Anterior cingulate cortex (tissue), 58 donors: ENCODE measurements at places on chromosomes 7 and 10.

- DNase-seq: no peak
These were observed 1088.0 kb downstream of the SORCS1 start for GRCh38 chr10:106076496-106076895.

DNA sequence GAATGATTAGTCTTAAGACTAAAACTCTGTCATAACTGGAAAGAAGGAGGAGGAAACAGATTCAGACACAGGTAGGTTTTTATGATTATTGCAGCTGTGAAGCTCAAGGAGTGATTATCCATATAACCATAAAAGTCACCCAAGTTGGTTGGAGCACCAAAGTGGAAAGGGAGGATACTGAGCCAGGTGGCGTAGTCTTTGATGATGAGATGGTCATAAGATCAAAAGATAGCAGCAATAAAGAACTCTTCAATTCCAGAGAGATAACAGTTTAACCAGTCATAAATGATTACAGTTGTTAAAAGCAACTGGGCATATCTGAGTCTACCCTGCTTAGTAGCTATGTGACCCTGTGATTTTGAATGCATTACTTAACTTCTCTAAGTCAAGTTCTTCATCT, 8.4 kb downstream of the ABCB1 start:
- DNase-seq: no peak

- no peak for DNase-seq
These were observed 61.0 kb upstream of the AOAH start for GRCh38 chr7:36784991-36785940.

- no peak for DNase-seq
These were observed 50.8 kb upstream of the EGFR start for GRCh38 chr7:54968018-54968417.

- DNase-seq: no peak
These were observed 326.9 kb downstream of the PLXNA4 start for GRCh38 chr7:132249256-132249971.

DNA sequence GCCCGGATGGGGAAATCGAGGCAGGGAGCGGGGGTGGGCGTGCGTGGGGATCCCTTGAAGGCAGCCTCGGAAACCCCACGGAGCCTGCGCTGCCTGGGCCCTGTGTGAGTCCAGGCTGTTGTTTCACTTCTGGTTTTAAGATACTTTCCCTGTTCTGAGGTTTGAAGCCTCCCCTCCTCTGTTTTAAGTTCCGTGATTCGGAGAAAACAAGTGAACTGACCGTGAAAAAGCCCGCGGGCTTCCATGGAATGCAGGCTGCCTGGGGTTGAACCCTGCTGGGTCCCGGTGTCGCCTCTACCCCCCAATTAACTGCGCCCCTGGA, 401 bp downstream of the LRRC27 start:
- DNase-seq: no peak

DNA sequence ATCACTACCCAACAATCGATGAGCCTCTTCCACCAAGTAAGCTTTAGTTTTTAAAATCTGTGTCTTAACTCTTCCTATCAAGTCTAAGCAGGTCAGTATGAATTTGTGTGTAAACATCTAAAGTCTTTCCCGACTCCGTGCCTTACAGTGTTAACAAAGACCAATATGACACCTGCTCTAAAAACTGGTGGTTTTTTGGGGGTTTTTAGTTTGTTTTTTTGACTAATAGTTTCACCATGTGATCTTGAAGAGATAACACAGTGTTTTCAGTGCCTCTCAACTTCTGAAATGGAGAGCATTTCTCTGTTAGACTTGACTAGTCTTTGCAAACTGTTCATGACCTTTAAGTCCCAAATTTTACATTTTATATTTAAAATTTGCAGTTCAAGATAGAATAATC, 132.0 kb upstream of the STK17A start:
- DNase-seq: no peak

GRCh38 chr7:117322741-117323304, at the start of gene WNT2:
Gene WNT2, minus strand, starts transcription at chr7:117323058. Its CDS starts 69 bp downstream, at chr7:117322989.
- no peak for DNase-seq

- DNase-seq: no peak
These were observed 391.8 kb upstream of the MKI67 start for GRCh38 chr10:128518000-128518399.

- DNase-seq: no peak
These were observed 91.3 kb downstream of the PARD3 start for GRCh38 chr10:34723750-34724149.

GRCh38 chr10:2279711-2280110, 542.4 kb upstream of the ADARB2 start:
- DNase-seq: no peak

DNA sequence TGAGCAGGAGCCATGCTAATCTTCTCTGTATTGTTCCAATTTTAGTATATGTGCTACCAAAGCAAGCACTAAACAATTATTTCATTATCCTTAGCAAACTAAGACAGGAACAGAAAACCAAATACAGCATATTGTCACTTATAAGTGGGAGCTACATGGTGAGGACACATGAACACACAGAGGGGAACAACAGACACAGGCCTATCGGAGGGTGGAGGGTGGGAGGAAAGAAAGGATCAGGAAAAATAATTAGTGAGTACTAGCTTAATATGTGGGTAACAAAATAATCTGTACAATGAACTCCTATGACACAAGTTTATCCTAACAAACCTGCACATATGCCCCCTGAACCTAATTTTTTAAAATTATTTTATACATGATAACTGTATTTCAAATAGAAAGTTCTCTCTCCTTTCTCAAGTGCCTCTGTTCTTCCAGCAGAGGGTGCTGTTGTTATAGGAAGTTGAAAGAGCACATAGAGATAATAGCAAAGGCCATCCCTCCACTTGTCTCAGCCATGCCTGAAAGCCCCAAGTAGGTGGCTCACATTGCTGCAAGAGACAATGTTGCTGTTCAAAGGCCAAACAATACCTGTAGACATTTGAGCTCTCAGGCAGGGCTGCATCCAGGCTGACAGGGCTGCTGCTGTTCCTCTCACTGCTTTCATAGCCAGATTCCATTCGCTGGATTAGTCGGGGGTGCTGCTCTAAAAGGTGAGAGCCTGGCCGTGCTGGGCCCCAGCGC, 33.4 kb upstream of the PPP3CB start:
- DNase-seq: peak; percentile 65

DNA sequence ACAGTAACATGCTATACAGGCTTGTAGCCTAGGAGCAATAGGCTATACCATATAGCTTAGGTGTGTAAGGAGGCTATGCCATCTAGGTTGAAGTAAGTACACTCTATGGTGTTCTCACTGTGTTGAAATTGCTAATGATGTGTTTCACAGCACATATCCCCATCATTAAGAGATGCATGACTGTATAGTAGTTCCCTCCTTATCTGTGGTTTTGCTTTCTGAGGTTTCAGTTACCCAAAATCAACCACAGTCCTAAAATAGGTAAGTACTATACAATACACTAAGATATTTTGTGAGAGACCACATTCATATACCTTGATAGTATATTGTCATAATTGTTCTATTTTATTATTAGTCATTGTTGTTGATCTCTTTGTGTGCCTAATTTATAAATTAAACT, 12.7 kb downstream of the FZD1 start:
- DNase-seq: no peak

DNA sequence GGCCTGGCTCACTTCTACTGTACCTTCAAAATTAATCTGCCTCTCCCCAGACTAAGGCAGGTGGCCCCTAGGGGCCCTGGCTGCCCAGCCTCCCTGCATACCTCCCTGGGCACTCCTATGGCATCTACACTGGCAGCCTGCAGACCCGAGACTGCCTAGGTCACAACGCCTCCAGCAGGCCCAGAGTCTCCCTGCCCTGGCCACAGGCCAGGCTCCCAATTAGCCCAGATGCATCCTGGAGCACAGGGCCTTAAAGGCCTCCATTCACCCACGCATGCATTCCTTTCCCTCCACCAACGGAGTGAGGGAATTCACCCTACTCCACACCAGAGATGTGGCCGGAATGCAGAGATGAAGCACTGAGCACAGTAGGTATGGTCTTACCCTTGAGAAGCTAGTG, 1.9 kb downstream of the CHAT start:
- DNase-seq: no peak

DNA sequence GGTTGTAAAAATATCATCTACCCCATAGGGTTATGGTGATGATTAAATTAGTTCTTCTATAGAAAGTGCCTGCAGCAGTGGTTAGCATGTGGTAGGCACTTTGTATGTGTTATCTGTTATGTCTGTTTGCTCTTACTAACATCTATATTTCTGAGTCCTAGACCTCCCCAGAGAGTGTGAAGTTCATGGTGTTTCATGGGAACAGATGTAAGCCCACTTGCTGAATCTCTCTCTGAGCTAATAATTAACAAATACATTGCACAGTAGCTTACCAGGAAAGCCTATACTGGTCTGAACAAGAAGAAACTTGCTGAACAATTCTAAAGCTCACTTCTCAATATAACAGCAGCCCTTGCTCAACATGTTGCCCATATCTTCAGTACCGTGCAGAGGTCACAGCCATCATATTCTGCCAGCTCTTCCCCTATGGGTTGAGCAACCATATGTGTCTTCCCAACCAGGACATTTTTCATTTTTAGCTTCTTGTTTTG, 100.1 kb downstream of the NPSR1 start:
- no peak for DNase-seq

- DNase-seq: no peak
These were observed 16.1 kb downstream of the CALML3 start for GRCh38 chr10:5540891-5541290.

DNA sequence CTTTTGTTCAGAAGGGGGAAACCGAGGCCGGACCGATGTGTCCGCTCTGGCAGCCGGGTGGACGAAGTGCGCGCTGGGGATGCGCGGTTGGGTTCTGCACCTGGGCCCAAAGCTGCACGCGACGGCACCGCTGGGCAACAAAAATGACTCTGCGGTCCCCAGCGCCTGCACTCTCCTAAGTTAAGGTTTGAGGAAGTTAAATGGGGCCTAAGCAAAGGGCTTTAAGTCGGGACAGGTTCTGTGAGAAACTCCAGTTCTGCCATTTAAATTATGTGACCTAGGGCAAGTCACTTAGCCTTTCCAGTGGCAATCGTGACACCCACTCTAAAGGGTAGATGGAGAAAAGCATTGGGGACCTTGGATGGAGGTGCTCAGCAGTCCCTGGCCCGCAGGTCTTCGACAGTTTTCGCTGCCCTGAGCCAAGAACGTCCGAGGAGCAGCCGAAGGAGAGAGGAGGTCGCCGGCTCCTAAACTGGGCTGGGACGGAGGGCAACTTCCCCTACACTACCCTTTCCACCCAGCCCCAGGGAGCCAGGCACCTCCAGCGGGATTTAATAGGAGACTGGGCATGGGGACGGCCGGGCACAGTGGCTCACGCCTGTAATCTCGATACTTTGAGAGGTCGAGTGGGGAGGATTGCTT, 534 bp upstream of the ACBD5 start:
- DNase-seq: no peak

DNA sequence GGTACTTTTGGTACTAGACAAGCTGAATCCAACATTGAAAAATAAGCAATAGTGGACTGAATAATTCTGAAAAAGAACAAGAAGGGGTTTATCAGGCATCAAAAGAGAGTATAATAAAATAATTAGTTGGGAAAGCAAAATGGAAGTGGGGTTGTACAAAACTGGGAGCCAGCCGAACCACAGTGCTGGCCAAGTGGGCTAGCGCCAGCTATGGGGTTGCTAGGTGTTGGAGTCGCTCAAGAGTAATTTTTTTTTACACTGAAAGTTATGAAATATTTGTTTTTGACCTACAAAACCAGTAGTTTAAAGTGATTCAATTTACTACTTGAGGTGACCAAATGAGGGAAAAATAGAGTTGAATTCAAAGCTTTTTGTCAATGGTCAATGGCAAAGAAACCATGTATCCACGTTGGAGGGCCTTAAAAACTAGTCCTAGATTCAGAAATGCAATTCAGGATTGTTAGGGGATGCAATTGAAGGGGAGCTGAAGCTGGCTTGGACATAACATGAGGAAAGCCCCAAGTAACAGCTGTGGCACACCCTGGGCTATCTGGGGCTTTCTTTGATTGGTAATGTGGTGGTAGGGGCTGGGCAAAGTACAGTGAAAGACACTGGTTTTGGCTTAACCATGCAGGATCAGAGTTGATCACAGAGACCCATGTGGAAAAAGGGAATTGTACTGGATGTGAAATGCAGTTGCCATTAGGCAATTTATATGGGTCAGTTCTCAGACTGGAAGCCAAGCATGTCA, 28.3 kb upstream of the MSMB start:
- DNase-seq: no peak

GRCh38 chr7:31068006-31068675, 16.0 kb downstream of the ADCYAP1R1 start:
- no peak for DNase-seq

DNA sequence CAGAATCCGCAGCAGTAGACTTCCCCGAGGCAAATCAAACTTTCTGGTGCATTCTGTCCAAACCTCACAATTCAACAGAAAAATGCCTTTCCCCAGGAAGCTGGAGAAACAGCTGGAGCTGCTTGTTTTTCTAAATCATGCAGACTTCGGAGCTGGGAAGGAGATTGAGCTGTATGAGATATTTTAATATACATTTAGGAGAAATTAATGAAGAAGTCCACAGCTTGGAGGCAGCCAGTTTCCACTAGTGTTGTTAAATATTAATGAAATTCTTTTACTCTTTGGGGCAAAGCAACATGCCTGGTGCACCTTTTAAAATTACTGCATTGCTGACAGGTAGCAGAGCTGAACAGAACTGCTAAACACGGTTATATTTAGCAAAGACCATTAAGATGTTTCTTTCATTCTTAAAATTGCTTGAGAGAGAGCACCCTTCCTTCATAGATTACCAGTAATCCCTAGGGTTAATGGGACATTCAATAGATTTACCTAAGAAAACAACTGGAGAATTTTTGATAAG, 566.4 kb downstream of the SORCS3 start:
- no peak for DNase-seq

GRCh38 chr7:28811701-28812430, 146.3 kb downstream of the TRIL start:
- no peak for DNase-seq

DNA sequence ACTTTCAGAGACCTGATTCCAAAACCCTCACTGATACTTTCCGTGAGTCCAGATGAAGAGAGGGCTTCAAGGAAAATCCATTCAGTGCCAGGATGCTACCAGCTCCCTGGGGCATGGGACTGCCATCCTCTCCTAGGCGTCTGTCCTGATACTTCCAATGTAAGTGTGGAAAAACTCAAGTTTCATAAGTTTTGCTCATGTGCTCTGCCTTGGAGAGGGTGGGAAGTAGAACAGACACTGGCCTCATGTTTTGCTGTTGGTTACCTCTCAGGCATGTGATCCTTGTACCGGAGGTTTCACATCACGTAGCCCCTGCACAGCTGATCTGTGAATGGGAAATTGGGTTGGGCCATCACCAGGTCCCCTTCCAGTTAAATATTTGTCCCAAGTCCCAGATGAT, 517.1 kb downstream of the RPS24 start:
- DNase-seq: no peak

DNA sequence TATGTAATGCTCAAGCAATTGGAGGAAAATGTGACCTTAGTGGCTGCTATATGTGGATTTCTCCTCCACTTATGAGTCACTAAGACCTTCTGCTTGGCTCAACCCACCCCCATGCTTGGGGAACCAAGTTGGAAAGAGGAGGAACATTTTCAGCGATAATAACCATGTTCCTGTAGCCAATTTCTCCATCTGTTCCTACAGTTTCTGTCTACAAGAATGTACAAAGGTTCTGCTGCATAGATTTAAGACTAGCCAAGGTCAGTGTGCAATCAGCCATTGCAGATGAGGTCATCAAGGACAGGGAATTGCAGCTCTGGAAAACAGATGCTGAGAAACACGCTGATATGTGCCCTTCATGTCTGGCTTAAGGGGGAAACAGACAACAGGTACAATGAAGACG, 5.6 kb upstream of the NRCAM start:
- DNase-seq: peak; percentile 21

GRCh38 chr7:93232673-93233018, 480 bp downstream of the VPS50 start:
- peak; percentile 35 for DNase-seq

GRCh38 chr7:92835851-92836488, 403 bp downstream of the CDK6 start:
- no peak for DNase-seq
